Stimulated activated CD4-positive, alpha-beta T cell treated with anti-CD3 and anti-CD28 coated beads, Interleukin-1b, Interleukin-23, amount 100 ng/mL, for 1 hour (primary cell): ENCODE measurements at places on chromosomes 5 and 9.

- no peak for DNase-seq
Measured at GRCh38 chr9:110479481-110479880, 100.1 kb downstream of the SVEP1 start.

DNA sequence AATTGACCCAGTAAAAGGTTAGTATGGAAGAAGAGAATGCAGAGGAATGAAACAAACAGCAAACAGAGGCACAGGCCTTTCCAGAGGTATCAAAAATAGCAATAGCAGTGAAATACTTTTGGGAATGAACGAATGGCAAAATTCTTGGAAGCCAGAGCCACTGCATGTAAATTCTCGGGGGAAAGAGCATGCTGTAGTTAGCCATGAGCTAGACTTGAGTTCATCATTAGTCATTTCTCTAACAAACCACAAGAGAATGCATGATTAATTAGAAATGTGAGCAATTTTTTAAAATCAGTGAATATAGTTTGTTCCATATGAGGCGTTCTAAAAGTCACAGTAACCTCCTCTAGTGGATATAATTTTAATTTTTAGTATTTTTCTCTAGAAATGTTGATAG, 170.3 kb upstream of the PRR16 start:
- DNase-seq: no peak

DNA sequence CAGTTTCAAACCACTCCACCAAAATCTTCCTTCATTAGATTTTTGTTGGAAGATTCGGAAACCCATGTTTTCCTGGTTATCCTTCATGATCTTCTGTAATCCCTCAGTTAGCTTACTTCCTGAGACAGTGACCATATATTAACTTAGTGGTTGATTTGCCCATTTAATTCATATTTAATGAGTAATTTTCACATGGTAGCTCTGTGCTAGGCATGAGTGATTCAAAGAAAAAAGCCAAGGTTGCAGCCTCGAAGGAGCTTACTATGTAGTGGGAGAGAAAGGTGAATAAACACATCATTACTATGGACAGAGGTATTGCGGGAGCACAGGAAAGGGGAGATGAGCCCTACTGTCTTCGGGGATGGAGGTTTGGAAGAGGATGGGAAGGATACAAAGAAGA, 158.5 kb downstream of the TLE1 start:
- no peak for DNase-seq

DNA sequence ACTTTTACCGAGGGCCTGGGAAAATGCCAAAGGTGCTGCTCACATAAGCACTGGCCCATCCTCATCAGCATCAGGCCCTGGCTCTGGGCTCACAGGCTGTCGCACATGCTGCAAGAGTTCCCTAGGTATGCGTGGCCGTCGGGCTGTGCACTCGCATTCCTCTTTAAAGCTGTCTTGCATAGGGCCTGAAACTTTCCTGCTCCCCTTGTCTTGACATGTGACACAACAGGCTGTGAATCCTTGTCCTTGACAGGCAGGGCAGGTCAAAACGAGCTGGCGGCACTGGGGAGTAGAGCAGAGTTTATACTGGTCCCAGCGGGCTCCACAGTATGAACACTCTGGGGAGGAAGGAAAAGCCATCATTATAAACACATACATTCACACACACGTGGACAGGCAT, 30.7 kb downstream of the TSTD2 start:
- no peak for DNase-seq

GRCh38 chr5:14930486-14930885, 58.9 kb upstream of the ANKH start:
- no peak for DNase-seq

DNA sequence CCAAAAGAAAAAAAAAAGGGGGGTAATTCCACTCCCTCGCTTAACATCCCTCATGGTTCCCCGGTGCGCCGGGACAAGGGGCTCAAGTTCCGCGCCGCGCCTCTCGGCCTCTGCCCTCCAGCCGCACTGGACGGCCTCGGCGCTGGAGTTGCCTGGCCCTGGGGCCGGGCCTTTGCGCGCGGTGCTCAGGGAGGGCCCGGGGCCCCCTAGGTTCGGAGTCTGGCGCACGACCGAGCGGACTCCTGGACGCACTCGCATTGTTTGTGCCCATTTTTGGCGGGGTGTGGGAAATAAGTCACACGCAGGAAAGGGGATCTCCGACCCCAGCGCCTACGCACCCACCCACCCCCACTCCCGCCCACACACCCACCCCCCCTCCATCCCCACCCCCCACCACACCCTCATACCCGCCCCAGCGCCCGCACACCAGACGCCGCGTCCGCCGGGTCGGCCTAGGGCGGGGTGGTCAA, 381 bp downstream of the MED22 start:
- no peak for DNase-seq

DNA sequence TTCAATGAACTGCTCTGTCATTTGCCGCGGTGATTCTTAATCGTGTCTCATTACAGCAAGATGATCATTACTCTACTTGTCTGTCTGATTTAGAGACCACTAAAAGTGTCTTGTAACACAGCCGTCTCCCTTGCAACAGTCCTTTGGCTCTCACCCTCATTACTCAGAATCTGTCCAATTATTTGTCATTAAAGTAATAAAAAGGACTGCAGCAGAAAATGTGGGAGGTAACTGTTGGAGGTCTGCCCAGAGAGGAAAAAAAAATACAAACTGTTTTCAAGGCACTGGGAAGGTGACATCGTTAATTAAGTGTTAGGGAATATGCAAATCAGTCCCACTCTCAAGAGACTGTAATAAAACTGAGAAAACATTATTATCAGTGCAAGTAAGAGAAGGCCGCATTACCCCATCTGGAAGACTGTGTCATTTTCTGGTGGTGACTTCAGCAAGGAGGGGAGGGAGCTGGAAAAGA, 281.0 kb downstream of the RASEF start:
- no peak for DNase-seq

- DNase-seq: no peak
Measured at GRCh38 chr5:28580616-28581015, 1542.2 kb upstream of the CDH9 start.

- DNase-seq: no peak
Measured at GRCh38 chr5:88394536-88395175, 126.0 kb upstream of the TMEM161B start.

- DNase-seq: no peak
Measured at GRCh38 chr5:149550594-149551226, 529 bp downstream of the CSNK1A1 start.
